ENCODE measurements at places on chromosomes 3 and 15.

DNA sequence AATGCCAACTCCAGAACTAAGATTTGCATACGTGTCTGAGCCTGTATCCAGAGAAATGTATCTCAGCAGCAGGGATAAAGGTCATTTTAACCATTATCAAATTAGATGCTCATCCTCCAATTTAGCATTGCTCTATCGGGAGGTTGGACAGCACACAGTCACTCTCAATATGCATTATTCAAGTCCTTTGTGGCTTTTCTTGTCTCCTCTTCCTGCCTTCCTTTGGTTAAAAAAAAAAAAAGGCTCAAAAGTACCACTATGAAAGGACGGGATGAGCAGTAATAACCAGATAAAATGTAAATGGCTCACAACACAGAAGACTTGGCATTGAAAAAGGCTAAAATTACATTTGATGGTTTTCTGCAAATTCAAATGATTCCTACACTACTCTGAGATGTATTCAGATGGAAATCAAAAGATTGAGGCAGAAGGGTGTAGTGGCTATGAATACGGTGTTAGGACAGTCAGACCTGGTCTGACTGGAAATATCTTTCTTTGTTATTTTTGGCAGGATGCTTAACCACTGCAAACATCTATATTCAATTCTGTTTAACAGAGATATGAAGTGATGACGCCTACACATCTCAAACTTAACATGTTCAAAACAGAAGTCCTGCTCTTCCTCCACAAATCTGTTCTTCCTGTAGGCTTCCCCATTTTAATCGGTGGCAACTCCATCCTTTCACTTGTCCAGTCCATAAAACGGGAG, 109.6 kb downstream of the ADAMTS9 start:
- DNase-seq = no peak

DNA sequence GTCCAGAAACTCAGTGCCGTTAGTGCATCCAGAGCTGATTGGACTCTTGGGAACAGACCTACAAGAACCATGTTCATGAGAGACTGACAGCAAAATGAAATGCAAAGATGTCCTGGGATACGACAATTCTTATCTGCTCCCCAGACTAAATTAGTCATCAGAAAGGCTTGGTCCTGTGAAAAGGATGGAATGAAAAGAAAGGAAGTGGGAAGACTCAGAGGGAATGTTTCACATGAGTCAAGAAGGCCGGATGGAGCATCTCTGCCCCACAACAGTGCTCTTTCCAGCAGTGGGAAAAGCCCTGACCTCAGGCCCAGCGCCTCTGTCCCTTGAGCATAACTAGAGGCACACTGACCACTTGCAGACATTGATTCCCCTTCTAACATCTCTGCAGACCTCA, 39.3 kb upstream of the UACA start:
- DNase-seq = no peak

GRCh38 chr15:79689030-79689429, 207.8 kb downstream of the MTHFS start:
- DNase-seq = no peak

DNA sequence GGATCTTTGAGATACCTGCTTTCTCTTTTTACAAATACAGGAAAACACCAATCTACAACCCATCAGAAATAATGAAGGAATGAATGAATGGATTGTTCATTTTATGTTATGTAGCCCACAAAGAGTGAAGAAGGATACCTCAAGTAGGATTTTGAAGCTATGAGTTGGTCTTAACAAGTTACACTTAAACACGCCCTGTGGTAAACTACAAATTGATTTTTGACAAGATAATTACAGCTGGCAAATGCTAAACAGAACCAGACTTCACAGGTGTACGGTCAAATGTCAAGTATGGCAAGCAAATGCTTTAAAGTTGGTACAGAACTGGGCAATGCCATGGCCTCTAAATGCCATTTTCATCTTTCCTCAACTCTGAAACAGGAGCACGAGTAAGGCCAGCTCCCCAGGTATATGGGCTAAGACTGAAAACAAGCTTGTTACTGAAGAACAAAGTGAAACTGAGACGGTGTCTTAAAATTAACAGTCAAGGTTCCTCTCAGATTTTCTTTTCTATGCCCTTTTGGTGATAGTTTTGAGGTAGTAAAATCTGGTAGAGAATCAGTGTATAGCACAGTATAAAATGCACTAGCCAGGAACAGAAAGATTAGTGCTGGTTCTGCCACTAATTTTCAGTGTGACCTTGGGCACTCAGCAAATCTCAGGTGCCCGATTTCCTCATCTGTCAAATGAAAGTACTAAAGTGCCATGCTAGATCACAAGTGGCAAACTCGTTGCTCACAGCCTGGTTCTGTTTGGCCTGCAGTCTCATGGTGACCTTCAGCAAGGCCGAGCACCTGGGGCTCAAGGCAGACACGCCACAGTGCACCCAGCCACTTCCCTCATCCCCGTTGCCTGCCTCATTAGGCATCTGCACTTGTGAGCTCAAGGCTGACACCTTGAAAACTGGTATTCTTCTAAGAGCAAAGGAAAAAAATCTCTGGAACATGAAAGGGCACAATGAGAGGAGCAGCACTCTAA, 9.5 kb downstream of the RUVBL1 start:
- no peak for DNase-seq

DNA sequence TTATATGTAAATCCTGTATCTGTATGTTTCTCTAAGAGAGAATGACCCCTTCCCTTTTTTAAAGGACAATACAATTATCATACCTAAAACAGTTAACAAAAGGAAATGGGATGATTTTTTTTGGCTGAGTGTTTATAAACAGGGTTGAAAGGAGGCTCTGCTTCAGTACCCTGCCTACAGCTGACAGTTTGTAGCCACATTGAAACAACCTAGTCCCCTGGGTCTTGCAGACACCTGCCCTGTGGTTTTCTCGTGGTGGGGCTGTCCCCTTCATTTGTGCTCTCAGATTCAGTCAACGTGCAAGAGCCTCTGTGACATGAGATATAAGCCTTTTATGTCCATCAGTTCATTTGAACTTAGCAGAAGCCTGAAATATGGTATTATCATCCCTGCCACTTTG, 2.3 kb upstream of the HMCES start:
- no peak for DNase-seq

DNA sequence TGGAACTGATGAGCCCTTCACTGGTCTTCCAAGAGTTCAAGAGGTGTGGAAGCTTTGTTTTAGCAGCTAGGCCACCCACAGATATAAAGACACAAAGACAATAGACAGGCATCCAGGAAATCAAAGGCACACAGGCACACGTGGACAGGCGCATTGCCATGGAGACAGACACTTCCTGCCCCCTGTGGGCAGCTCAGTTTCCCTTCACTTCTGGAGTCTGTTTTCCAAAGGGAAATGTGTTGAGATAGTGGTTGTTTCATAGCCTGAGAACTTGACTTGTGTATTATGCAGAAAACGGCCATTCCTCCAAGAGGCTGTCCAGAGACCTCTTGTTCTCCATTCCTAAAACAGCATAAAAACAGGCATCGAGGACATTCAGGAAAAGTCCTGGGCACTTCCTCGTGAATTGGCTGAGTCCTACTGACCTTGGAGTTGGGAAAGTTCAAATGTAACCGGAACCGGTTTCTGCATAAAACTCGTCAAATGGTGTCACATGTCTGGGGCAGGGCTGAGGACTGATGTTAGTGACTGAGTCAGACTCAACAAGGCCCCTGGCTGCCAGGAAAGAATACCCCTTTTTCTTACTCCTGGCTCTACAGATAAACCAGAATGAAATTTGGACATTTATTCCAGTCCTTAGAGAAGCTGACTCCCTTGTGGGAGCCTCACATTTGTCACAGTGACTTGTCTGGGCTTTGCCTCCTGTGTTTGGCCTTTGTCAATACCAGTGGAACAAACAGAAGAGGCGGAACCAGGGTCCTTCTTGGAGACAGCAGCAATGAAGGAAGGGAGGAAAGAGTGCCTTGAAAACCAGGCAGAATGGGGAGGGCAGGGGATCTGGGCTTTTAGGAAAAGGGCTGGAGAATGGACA, 1.3 kb downstream of the ALPK3 start:
- no peak for DNase-seq

GRCh38 chr3:119597548-119598288, at the start of gene PLA1A:
PLA1A (plus strand) TSS chr3:119597885; CDS start chr3:119597914, 29 bp downstream.
- DNase-seq = no peak

- no peak for DNase-seq
These were observed 44.6 kb downstream of the WDR49 start for GRCh38 chr3:167609156-167609555.

DNA sequence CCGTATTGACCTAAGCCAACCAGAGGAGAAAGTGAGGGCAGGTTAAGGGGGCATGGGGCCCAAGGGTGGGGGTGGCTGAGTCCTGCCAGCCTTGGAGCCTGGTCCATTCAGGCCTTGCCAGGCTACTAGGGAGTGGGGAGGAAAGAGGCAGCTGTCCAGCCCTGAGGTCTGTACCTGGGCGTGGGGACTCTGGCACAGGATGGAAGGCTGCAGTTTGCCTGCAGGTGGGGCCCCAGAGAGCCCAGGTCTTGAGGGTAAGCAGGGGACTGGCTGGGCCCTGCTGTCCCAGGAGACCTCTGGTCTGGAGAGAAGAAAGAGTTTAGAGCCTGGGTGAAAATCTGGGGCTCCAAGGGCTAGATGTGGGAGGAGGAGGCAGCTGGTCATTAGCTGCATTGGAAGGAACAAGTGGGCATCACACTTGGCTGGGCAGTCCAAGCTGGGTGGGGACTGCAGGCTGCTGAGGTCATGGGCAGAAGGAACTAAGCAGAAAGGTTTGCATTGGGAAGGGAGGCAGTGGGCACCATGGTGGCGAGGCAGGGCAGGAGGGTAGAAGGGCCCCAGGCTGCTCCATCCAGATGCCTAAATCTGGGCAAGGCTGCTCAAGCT, 108.4 kb downstream of the OXNAD1 start:
- no peak for DNase-seq

GRCh38 chr3:191138937-191139336, 60.1 kb upstream of the OSTN start:
- no peak for DNase-seq

All from stimulated activated CD4-positive, alpha-beta T cell treated with anti-CD3 and anti-CD28 coated beads, Interleukin-2, amount 100 ng/mL, for 4 hours (primary cell).